ENCODE measurements at places on chromosomes 2 and 18.

DNA sequence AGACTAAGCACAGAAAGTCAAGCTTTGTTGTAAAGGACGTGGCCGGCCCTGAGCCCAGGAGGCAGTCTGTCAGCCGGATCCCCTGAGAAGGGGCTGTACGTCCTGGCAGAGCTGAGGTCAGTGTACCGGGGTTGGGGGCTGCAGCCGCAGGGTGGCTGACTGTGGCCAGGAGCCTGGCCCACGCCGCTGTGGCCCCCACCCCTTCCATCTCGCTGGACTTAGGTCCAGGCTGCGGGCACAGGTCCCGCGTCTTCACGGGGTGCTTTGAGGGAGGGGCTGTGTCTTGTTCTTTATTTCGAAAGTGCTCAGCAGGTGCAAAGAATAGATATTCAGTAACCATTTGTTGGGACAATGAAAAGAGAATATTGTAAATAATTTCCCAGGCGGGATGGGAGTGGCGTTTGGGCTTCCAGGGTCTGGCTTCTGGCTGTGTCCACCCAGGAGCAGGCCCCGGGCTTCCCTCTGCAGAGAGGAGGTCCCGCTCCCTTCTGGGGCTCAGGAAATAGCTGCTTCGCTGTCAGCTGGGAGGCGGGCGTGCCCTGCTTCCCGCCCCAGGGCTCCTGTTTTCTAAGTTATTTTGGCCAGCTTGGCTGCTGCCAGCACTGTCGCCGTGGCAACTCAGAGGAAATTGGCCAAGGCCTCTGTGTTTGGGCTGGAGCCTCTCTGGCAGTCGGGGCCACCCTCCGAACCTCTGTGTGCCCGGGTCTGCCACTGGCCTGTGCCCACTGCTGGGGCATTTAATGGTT, 7.4 kb downstream of the NFATC1 start:
- no peak for DNase-seq

DNA sequence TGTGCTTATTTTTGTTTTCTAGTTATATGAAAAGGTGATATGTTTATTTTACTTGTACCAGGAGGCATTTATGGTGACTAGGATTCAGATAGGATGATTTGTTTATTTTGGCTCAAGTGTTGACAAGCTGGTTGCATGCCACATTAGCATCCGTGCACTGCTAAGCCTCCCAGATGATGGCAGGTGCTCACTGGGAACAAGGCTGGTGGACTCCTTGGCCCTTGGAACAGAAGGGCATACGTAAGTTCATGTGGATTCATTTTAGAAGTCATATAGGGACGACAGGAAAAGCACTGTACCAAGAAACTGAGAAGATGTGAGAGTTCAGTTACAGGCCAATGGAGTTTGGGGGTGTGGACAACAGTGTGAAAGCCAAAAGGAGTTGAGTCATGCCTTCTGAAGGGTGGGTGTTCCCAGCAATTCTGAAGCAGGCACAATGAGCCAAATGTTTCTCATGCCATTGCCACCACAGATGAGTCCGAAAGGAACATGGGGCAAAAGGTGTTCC, 166.2 kb downstream of the PHLPP1 start:
- no peak for DNase-seq

- DNase-seq, result no peak
Measured at GRCh38 chr2:16747257-16747656, 81.6 kb upstream of the CYRIA start.

DNA sequence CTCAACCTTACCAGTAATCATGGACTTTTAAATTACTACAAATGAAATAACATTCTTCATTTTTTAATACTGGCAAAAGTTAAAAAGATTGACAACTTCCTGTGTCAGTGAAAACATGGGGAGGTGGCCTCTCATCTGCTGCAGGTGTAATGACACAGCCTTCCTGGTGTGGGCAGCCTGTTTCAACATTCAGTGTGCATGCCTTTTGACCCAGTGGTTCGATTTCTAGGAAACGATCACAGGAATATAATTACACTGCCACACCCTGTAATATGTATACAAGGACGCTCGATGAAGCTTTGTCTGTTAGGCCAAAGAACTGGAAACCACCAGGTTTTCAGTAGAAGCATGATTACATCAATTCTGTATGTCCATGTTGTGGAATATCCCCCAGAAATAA, 68.7 kb downstream of the MTHFD2 start:
- DNase-seq, result no peak

- no peak for DNase-seq
Measured at GRCh38 chr18:3468833-3469232, 18.9 kb downstream of the TGIF1 start.

- no peak for DNase-seq
Measured at GRCh38 chr18:39624961-39625360, 2059.4 kb upstream of the CELF4 start.

DNA sequence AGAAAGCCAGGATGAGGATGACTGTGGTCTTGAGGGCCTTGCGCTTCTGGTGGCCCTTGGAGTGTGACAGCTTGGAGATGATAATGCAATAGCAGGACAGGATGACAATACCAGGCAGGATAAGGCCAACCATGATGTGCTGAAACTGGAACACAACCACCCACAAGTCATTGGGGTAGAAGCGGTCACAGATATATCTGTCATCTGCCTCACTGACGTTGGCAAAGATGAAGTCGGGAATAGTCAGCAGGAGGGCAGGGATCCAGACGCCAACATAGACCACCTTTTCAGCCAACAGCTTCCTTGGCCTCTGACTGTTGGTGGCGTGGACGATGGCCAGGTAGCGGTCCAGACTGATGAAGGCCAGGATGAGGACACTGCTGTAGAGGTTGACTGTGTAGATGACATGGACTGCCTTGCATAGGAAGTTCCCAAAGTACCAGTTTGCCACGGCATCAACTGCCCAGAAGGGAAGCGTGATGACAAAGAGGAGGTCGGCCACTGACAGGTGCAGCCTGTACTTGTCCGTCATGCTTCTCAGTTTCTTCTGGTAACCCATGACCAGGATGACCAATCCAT, 2.7 kb downstream of the CXCR4 start:
- no peak for DNase-seq

DNA sequence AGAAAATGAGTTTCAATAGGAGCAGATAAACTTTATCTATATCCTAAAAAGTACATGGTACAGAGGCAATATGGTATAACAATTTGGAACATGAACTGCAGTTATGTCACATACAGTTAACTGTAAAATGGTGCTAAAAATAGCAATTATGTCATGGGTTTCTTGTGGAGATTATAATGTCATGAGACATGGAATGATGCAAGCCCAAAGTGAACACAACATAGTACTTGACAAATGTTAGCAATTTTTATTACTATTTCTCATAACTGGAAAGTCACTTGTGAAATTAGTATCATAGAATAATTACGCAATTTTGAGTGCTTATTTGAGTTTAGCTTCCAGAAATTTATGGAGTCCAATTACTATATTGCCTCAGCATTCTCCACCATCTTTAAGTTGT, 1263.4 kb downstream of the DSC3 start:
- no peak for DNase-seq

GRCh38 chr2:189927823-189928222, 134.7 kb downstream of the MSTN start:
- no peak for DNase-seq

- DNase-seq, result peak; percentile 61
Measured at GRCh38 chr18:48022531-48023329, 92.3 kb upstream of the SMAD2 start.

- peak; percentile 83 for DNase-seq
Measured at GRCh38 chr2:8677646-8678592, 3.9 kb upstream of the ID2 start.

DNA sequence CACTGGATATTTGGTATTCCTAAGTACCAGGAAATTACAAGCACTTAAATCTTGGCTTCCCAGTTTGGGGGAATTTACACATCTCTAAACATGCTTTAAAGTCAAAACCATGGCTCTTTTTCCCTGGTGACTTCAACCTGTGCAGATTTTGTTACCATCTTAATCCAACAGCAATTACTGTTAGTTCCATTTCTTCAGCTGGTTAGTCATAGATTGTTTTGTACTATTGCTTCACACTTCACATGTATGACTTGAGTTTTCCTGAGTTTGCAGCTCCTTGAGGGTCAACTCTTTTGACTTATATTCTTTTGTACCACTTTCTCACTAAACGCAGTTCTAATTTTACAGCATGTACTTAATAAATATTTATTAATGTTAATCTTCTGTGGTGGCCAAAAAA, 203.4 kb upstream of the RND3 start:
- no peak for DNase-seq

DNA sequence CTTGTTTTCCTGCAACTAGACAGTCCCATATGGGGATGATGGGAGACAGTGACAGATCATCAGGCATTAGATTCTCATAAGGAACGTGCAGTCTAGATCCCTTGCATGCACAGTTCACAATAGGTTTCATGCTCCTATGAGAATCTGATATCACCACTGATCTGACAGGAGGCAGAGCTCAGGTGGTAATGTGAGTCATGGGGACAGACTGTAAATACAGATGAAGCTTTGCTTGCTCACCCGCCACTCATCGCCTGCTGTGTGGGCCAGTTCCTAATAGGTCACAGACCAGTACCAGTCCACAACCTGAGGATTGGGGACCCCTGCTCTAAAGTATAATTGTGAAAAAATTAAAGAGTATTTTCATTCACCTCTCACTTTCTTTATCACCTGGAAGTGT, 23.6 kb upstream of the RAB1A start:
- DNase-seq, result no peak

DNA sequence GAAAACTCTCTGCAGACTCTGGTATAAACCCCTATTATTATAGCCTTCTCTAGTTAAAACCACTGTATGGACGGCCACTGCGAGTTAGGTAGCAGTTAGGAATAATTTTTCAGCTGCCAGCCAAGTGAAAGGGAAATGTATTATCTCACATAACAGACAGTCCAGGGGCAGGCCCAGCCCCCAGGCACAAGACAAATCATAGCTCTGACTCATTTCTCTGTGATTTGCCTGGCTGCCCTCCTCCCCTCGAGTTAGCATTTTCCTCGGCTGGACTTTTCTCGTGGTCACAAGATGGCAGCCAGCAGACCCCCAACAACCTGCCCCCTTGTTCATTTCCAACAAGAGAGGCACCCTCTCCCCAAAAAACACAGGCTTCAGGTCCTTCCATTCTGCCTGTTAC, 10.5 kb downstream of the VIT start:
- no peak for DNase-seq

DNA sequence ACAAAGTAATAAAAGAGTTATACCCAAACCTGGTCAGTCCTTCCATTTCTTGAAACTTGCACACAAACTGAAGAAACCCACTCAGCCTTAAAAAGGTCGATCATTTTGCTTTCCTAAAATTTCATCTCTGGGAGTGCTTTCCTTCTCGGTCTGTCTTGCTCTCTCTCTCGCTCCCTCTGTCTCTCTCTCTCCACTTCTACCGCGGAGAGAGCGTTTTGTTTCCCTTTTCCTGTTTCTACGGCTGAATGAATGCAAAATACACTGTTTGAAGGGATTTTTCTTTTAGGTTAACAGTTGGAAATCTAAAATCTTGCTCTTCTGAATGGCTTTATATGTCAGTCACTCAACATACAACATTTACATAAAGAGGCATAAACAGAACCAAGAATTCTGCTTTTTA, 424.2 kb downstream of the TGIF1 start:
- no peak for DNase-seq

GRCh38 chr2:38092196-38092902, 16.4 kb upstream of the CYP1B1 start:
- DNase-seq, result no peak

- no peak for DNase-seq
Measured at GRCh38 chr2:144553379-144553778, 33.5 kb upstream of the ZEB2 start.

- DNase-seq, result no peak
Measured at GRCh38 chr2:234345921-234346320, 151.0 kb downstream of the ARL4C start.

GRCh38 chr2:196365145-196365544, 193.8 kb upstream of the STK17B start:
- DNase-seq, result no peak

GRCh38 chr18:57776767-57777166, 26.3 kb downstream of the ATP8B1 start:
- peak; percentile 58 for DNase-seq

DNA sequence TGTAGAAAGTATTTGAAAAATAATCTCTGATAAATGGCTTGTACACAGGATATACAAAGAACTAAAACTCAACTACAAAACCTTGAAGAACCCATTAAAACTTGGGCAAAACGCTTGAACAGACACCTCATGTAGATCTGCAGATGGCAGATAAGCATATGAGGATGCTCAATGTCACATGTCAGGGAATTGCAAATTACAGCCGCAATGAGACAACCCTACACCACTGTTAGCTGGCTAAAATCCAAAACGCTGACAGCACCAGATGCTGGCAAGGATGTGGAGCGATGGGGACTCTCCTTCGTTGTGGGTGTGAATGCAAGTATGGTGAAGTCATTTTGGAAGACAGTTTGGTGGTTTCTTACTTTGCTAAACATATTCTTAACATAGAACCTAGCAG, 53.7 kb downstream of the SNTG2 start:
- DNase-seq, result peak; percentile 91

GRCh38 chr2:207695293-207695692, 16.1 kb upstream of the CCNYL1 start:
- no peak for DNase-seq

DNA sequence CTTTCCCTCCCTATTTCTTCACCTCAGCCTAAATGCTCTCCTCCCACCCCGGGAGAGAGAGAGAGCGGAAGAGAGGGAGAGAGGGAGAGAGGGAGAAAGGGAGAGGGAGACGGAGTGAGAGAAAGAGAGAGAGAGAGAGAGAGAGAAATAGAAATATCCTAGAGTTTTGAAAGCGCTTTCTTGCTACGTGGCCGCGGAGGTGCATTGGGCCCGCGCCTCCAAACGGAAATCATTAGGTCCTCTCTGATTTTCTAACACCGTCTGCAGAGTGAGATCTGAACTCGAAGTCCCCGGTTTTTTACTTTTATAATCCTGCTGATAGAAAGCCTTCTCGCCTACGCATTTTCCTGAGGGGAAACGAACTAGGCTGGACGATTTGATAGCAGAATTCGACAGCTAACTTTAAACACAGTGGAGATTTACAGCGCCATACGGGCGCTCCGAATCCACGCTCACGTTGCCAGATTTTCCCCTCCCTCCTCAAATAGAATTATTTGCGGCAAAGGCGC, 903 bp upstream of the EVX2 start:
- no peak for DNase-seq

- DNase-seq, result no peak
Measured at GRCh38 chr2:16656784-16657391, 8.7 kb downstream of the CYRIA start.

DNA sequence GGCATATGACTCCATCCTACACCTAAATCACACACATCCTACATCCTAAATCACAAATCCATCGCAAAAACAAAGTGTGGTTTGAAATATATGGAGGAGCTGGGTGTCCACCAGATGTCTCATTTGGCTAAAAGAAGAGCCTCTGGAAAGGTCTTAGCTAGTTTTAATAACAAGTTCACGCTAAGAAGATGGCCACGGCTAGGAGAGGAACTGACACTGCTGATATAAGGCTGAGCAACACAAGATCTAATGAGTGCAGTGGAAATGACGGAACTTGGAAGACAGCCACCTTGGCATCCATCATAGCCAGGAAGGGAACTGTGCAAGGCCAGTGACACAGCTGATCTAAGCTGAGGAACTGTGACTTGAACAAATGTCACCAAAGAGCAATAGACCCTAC, 60.0 kb upstream of the AGAP1 start:
- no peak for DNase-seq

GRCh38 chr18:10475654-10476291, 21.3 kb downstream of the APCDD1 start:
- no peak for DNase-seq
